ENCODE measurements at places on chromosomes 16 and 17. TPM values are rescaled to one million over a fixed set of nuclear protein-coding genes. Genes with fewer than 3 reads are reported as not detected.

The FAM20A gene
- 14.9 TPM for total RNA-seq

The KRT27 gene
- total RNA-seq, result not detected

The ACAP1 gene
- total RNA-seq, result 4.9 TPM

The SLC52A1 gene
- not detected for total RNA-seq

The CDT1 gene
- 0.08 TPM for total RNA-seq

The ZNF267 gene
- total RNA-seq, result 4.9 TPM

The ITGB4 gene
- 1.2 TPM for total RNA-seq

The KCNJ18 gene
- total RNA-seq, result not detected

The TMEM92 gene
- 0.05 TPM for total RNA-seq

The CTRB2 gene
- total RNA-seq, result 0.33 TPM

The NDRG4 gene
- total RNA-seq, result 0.93 TPM

The TMEM100 gene
- 4.8 TPM for total RNA-seq

The IL21R gene
- 0.42 TPM for total RNA-seq

The RPL13 gene
- total RNA-seq, result 1,021 TPM

The CHST5 gene
- total RNA-seq, result not detected

The WNK4 gene
- total RNA-seq, result 7.5 TPM

The GJC1 gene
- total RNA-seq, result 1.4 TPM

The IKZF3 gene
- 2.3 TPM for total RNA-seq

The PRAC1 gene
- not detected for total RNA-seq

The TMEM204 gene
- total RNA-seq, result 3.5 TPM

The CTRL gene
- total RNA-seq, result 0.09 TPM

The GP2 gene
- 0.25 TPM for total RNA-seq

The KRTAP3-2 gene
- not detected for total RNA-seq

The FA2H gene
- total RNA-seq, result 0.14 TPM

The ENO3 gene
- total RNA-seq, result 27.5 TPM

The RPUSD1 gene
- 8.2 TPM for total RNA-seq

The FASN gene
- total RNA-seq, result 229 TPM

All from liver (tissue), 10 donors.